ENCODE measurements at places on chromosomes 4 and X. TPM values are rescaled to one million over a fixed set of nuclear protein-coding genes. Genes with fewer than 3 reads are reported as not detected.

DNA sequence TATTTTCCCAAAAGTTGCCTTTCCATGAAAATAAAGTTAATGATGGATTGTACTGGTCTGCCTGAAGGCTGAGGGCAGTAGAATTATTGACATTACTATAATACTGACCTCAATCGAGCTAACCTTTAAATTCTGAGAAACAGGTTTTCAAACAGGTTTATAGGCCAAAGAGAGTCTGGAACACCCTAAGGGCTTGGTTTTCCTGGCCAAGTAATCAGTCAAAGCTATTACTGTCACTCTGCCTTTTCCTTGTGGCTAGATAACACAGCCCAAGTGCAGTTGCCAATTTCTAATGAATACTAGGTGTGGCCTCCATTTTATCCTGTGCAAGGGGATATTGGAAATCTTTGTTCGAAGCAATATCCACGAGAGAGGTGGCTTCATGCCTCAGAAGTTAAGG lies 75.2 kb downstream of the INTS12 start:
- H3K4me1 ChIP-seq: no peaks in the 10 kb centered on the region
- no peak overlapping the region for H3K27ac ChIP-seq
- peaks cover 23% of the 10 kb centered on the region for H3K27me3 ChIP-seq
- DNase-seq: no peak
- H3K4me3 ChIP-seq: no peak overlapping the region

GRCh38 chrX:132532913-132533312 lies 44.1 kb upstream of the MBNL3 start:
- H3K4me1 ChIP-seq: peaks cover 6% of the 10 kb centered on the region
- H3K36me3 ChIP-seq: peaks cover 2% of the 10 kb centered on the region
- H3K4me3 ChIP-seq: no peak overlapping the region
- H3K27me3 ChIP-seq: peaks cover 2% of the 10 kb centered on the region
- DNase-seq: no peak

DNA sequence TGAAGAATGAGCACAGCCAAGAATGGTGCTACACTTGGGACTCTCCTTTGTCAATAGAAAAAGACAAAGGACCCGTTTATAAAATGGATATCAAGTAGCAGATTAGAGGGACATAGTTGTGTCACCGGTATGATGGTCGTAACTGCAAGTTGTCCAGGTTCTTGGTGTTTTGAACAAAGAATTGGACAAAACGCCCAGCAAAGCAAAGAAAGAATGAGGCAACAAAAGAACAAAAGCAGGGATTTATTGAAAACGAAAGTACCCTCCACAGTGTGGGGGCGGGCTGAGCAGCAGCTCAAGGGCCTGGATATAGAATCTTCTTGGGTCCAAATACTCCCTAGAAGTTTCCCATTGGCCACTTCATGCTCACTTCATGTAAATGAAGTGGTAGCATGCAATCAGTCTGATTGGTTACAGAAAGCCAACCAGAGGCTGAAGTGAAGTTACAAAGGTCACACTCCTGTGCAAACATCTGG lies 54.7 kb downstream of the SHROOM3 start:
- no peaks in the 10 kb centered on the region for H3K4me1 ChIP-seq
- H3K27me3 ChIP-seq: peaks cover 25% of the 10 kb centered on the region
- no peak for DNase-seq
- H3K4me3 ChIP-seq: no peak overlapping the region

GRCh38 chr4:124469981-124470380 lies 242.6 kb downstream of the ANKRD50 start:
- DNase-seq: no peak
- no peak overlapping the region for H3K4me3 ChIP-seq
- H3K27ac ChIP-seq: no peak overlapping the region
- no peaks in the 10 kb centered on the region for H3K36me3 ChIP-seq

- H3K27me3 ChIP-seq: no peaks in the 10 kb centered on the region
- H3K4me1 ChIP-seq: no peaks in the 10 kb centered on the region
- H3K4me3 ChIP-seq: no peak overlapping the region
- H3K27ac ChIP-seq: no peak overlapping the region
- no peak for DNase-seq
These were observed 35.9 kb downstream of the GRID2 start for GRCh38 chr4:92339676-92340075.

GRCh38 chrX:1903236-1903935 lies 288.5 kb downstream of the ASMT start:
- no peaks in the 10 kb centered on the region for H3K36me3 ChIP-seq
- H3K4me1 ChIP-seq: no peaks in the 10 kb centered on the region
- H3K4me3 ChIP-seq: no peak overlapping the region
- DNase-seq: no peak
- H3K27me3 ChIP-seq: no peaks in the 10 kb centered on the region
- no peak overlapping the region for H3K27ac ChIP-seq

DNA sequence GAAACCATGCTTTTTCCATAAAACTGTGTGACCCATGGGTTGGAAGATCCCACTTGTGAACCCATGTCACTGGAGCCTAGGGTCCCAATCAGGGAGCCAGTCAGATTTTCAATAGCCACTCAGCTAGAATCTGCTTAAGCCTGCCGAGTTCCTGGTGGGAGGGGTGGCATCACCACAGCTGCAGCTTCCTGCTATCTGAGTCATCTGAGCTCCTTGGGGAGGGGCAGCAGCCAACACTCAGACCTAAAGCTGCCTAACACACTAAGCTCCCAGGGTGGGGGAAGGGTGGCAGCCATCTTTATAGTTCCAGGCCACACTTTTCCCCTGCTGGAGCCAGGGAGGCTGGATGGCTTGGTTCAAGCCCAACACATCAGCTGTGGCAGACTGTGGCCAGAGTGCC lies 350.1 kb downstream of the C4orf33 start:
- H3K27ac ChIP-seq: no peak overlapping the region
- no peaks in the 10 kb centered on the region for H3K36me3 ChIP-seq
- H3K4me1 ChIP-seq: no peaks in the 10 kb centered on the region
- no peak overlapping the region for H3K4me3 ChIP-seq

DNA sequence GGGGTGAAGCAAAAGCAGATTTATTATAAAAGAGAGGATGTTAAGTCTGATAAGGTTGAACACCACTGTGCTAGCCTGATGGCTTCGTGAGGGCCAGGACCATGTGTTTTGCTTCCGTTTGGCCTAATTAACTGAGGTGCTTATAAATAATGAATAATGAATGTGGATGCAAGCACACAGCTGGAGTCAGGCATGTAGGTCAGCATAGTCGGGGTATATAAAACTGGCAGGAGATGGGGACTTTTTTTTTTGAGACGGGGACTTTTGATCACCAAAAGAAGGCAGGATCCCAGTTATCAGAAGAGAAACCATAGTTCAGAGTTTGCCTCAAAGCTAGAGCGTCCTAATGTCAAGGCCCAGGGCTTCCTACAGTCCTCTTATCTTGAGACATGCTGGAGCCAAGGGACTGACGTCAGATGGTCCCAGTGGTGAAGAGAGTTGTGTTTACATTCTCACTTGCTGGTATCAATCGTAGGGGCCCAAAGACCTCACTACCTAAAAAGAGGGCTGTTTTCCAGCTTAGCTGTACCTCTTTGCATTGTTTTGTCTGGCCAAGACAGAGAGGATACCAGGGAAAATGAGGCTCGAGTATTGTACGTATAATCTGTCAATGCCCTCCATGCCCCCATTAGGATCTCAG lies 50.4 kb downstream of the RTL9 start:
- peaks cover 5% of the 10 kb centered on the region for H3K4me1 ChIP-seq
- no peaks in the 10 kb centered on the region for H3K36me3 ChIP-seq
- H3K27me3 ChIP-seq: peaks cover 4% of the 10 kb centered on the region
- no peak overlapping the region for H3K27ac ChIP-seq
- no peak for DNase-seq
- no peak overlapping the region for H3K4me3 ChIP-seq

The F11 gene
- not detected for total RNA-seq

The SHOX gene
- total RNA-seq: not detected

The TCEAL2 gene
- total RNA-seq: not detected

The TCP11X2 gene
- total RNA-seq: not detected

The ING2 gene
- total RNA-seq: 11.4 TPM

The IL13RA2 gene
- not detected for total RNA-seq

The LANCL3 gene
- 0.66 TPM for total RNA-seq

The NFXL1 gene
- 10.5 TPM for total RNA-seq

The TAF7L gene
- total RNA-seq: not detected

Data from activated CD8-positive, alpha-beta memory T cell treated with anti-CD3 and anti-CD28 coated beads, Interleukin-2, amount 10 ng/mL, durations not matched to agents 7 days and 5 days (primary cell).